ENCODE measurements at places on chromosomes 2 and 18.

DNA sequence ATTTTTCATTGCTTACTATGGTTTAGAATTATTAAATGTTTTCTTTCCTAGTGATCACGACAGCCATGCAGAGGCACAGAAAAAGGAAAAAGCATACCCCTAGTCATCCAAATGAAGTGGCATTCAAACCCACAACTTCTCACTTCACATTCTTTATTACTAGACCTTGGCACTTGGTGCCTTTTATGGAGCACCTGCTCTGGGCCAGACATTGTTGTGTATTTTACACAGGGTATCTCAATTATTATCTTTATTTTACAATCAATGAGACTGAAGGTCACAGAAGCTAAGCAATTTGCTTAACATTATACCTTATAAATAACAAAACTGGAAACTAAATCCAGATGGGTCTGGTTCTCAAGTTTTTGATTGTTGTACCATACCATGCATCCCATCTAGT, 235.3 kb downstream of the LRATD1 start:
- DNase-seq: no peak

- no peak for DNase-seq
Observed at GRCh38 chr2:162710287-162710890, 128.2 kb downstream of the KCNH7 start.

DNA sequence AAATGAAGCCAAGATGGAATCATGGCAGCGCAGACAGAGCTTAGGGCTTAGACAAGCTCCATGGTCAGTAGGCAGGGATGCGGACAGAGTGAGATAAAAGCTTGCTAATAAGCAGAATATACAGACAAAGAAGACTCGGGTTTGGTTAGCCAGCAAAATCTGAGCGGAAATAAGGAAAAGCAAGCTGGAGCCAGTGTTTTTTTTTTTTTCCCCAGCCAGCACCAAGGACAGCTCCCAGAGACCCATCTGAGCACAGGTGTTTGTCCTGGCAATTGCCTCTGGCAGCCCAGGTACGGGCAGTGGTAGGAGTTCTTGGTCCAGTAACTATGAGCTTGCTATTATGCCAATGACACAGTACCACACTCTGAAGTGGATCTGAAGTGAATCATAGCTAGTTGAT, 187.6 kb downstream of the ADCYAP1 start:
- no peak for DNase-seq

DNA sequence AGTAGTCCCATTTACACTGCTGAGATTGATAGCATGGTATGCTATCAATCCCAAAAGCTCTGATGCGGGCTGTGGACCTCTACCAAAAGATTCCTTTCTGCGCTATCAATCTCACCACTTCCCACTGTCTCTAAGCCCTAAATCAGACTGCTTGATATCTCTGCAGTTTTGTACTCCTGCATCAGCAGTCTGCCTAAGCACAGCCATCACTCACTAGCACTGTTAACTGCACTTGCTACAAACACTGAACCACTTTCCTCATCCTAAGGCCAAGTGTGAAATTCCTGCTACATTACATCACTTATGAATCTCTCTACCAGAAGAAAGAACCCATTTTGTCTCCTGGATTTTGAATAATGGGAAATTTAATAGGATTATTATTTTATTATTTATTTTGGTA, 237.0 kb downstream of the HNMT start:
- no peak for DNase-seq

DNA sequence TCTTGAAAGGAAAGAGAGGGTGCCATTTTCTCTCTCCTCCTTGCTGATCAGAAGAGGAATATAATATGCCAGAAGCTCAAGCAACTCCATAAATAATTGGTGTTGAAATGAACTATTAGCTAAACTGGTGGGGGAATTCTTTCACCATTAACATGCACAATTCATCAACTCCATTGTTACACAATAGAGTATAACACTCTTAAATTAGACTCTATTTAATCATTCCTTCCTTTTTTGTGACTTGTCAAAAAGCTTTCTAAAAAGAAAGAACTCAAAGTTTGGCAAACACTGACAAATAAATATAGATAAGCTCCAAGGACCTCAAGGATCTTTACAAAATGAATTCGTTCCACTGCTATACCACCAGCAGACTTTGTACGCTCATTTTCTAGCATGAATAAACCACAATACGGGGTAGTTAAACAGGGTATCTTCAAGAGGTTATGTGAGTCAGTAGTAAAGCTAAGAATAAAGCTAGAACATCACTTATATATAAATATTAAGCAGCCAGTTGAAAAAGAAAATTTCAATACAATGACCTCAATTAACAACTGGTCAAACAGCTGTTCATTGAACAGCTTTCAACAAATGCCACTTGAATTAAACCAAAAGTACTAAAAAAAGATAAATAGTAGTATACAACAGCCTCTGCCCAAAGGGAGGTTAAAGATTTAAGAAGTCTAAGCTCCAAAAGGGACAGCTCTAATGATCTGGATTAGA, 6.4 kb downstream of the TRAK2 start:
- no peak for DNase-seq

DNA sequence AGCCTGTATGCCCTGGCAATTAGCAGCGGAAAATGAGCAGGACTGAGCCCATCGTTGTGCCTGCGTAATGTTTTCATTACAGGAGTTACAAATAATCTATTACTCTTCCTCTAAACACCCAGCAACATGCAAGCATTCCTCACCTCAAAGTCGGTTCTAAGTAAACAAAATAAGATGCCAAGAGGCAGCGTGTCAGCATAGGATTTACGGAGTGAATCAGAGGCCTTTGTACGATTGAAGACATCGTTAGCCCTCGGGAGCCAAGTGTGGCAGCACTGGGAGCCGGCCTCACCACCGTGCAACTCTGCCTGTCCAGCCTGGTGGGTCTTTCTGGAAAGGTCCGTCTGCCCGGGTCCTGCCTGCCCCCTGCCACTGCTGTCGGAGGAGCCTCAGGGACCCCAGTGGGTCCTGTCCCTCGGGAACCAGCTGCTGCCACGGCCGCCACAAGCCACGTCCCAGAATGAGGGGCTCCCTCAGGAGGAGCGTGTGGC, 80.1 kb upstream of the CTDP1 start:
- DNase-seq: no peak

Data from AG04450 (cell line).